ENCODE measurements at places on chromosomes 2 and 18.

DNA sequence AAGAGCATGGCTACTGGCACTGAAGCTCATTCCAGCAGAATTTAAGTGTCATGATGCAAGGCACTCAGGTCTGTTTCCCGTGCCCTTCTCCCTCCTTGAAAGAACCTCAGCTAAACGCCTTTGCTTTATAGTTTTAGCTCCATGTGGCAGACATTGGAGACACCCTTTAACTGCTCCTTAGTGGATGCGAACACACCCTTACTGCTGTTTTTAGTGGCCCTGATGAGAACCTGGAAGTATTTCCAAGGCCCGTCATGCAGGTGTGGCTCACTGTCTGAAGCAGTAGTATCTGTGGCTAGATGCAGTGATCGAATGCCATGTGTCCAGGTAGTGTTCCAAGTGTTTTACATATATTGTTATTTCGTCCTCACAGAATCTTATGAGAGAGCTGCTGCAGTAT, 28.3 kb downstream of the KIF5C start:
- no peak for DNase-seq

GRCh38 chr2:17608251-17608650, 67.8 kb downstream of the VSNL1 start:
- no peak for DNase-seq

GRCh38 chr2:123518367-123518766, 506.7 kb upstream of the CNTNAP5 start:
- DNase-seq = no peak

GRCh38 chr2:189146553-189146952, 33.0 kb downstream of the COL5A2 start:
- no peak for DNase-seq

GRCh38 chr18:57833441-57834101, 30.5 kb upstream of the ATP8B1 start:
- DNase-seq = peak; percentile 3

DNA sequence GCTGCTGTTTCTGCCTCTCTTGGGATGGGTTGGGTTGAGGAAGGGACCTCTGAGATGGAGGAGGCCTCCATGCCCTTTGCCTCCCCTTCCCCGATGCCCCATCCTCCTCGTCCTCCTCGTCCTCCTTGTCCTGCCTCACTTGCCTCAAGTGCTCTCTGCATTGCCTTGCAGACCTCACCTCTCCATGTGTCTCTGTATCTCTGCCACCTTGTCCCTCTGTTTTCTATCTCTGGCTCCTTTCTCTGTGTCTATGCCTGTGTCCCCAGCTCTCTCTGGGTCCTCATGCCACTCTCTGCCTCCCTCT, 87.5 kb downstream of the MCFD2 start:
- DNase-seq = no peak

DNA sequence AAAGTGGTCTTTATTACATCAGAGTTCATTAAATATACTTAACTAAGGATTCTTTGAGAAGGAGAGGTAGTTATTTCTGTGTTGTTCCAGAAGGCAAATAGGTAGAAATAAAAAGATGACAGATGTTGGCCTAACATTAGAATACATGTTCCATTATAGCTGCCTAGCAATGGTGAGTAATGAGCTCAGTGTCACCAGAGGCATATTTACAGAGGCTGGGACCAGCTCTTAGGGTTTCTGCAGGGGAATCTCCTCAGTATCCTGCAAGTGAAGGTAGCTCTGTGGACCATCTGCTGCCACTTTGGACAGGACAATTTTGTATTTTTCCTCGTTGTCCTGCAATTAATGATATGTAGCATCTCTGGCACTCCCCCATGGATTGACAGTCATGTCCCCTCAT, 416.0 kb downstream of the THSD7B start:
- DNase-seq = no peak

DNA sequence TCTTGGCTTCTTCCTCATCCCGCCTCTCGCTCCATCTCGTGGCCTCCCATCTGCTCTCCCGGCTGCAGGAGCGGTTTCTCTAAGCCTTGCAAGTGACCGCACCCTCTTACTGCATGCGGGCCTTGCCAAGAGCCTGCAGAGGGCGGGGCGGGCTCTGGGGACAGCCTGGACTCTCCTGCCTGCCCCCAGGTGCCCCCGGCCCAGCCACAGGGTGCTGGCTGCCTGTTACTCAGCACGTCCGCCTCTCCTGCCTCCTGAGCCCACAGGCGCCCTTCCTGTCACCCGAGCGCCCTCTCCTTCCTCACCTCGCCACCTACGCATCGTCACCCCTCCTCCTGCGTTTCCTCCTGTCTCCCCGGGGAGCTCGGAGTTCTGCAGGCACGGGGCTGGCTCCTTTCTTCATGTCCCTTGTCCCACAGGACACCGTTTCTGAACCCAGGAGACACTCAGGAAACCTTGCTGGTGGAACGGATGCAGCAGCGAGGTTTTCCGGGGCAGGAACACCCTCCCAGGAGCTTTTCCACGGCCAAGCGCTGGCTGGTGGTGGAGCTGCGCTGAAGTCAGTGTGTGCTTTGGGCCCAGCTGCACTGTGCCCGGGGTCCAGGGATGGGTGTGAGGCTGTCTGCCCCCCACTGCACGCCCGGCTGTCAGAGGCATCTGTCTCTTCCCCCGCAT, 28.5 kb downstream of the HPCAL1 start:
- DNase-seq = peak; percentile 56

GRCh38 chr2:60679036-60679780, 76.9 kb upstream of the PAPOLG start:
- DNase-seq = no peak

GRCh38 chr2:9594366-9595054, 36.3 kb downstream of the YWHAQ start:
- DNase-seq = no peak

DNA sequence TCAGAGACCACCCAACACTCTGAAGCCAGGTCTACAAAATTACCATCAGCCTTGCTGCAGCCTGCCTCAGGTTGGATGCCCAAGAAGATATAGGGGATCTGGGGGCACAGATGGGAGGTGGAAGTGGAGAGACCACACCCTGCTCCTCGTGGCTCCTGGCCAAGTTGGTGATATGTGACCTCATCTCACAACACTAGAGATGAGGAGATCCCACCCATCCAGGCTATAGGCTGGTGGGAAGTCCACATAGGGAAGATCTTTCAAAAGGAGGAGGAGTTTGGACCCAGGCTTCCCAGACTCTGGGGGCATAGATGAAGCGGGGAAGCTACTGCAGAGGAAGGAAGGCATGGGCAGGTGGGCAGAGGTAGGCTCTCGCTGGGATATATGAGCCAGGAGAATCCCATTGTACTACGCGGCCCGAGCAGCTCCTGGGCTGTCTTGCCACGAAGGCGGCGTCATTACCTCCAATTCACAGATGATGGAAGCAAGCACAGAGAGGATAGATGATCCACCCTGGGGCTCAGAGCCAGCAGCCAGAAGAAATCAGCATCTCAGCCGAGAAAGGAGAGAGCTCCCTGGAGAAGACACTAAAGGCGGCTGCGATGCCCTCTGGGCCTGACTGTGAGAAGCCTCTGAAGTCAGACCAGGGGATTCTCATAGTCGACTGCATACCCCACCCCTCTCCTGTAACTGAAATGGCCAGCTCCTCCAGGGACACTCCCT, 96.0 kb downstream of the RHOB start:
- DNase-seq = no peak

GRCh38 chr2:138974651-138975050, 194.5 kb upstream of the NXPH2 start:
- DNase-seq = no peak

DNA sequence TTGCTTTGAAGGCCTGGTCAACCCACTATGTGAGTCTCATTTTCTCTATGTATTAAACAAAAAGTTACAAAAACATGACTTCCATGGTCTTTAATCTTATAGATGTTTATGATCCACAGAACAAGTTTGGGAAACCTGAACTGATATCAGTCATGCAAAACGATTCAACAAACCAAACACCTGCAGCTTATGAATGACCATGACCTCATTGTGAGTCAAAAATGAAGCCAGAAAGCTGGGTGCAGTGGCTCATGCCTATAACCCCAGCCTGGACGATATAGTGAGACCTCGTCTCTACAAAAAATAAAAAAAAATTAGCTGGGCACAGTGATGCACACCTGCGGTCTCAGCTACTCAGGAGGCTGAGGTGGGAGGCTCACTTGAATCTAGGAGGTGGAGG, 270.4 kb upstream of the CCDC68 start:
- DNase-seq = no peak

GRCh38 chr2:88342749-88343148, 109.7 kb downstream of the FOXI3 start:
- no peak for DNase-seq

DNA sequence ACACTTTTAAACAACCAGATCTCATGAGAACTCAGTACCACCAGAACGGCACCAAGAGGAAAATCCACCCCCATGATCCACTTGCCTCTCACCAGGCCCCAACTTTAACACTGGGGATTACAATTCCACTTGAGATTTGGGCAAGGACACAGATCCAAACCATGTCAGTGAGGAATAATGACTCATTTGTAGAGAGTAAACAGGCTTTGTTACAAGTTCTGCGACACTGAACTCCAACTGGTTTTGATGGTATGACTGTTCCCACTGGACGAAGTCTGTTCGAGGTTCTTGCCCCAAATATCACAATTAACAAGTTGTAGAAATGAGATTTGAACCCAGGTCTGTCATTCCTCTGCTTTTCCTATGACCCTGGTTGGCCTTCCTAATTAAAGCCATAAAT, 718.1 kb upstream of the ID2 start:
- DNase-seq = no peak

GRCh38 chr2:112683550-112684414, 37.0 kb upstream of the NT5DC4 start:
- DNase-seq = no peak

DNA sequence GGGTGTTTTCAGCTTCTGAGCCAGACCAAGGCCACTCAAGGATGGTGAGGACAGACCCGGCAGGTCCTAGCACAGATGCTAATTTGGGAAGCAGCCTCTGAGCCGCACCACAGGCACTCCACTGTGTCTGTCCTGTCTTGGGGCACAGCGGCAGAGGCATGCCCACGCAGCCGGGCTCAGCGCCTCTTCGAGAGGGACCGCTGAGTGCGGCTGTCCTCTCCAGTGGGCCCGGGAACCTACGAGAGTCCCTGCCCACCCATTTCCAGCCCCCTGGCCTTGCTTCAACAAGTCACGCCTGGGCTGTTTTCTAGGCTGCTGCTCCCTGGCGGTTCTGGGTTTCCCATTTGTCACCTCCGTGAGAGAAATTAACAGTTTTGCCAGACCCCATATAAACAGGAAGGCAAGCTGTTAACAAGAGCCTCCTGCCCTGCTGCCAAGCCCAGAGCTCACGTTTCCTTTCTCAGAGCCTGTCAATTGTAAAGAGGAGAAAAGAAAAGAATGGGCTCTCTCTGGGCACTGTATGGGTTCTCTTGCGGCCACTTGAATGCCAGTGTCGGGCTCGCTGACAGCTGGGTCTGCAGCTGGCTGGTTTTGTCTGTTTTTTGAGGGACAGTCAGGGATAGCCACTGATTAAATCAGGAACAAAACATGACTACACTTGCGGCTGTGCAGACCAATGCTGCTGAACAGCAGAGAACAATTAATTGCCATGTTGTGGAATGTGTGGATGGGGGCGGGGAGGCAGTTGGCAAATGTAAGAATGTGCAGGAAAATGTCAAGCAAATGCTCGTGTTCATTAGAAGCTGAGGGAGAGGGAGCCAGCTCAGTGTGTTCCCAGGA, 30.6 kb downstream of the TMEM17 start:
- no peak for DNase-seq

DNA sequence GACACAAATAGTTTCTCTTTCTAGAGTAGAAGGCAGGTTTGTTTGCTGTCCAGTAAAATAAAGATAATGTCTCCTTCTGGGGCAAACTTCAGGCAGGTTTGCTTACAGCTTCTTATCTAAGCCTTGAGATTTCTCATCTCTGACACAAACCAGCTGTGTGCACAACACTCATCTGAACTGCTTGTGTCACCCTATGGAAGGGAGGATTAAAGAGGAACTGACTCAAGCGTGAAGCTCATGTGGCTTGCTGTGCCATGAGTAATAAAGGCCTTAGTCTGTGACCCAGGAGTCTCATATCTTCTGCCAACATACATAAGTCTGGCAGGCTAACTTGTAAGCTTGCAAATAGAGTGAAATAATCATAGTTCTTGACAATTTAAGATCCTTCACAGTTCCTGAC, 24.2 kb upstream of the CPO start:
- DNase-seq = no peak

- DNase-seq = no peak
Observed at GRCh38 chr2:213104092-213104902, 47.1 kb downstream of the IKZF2 start.

- no peak for DNase-seq
Observed at GRCh38 chr18:26071020-26071419, 19.4 kb downstream of the SS18 start.

- no peak for DNase-seq
Observed at GRCh38 chr2:74223941-74224770, 25.7 kb downstream of the MTHFD2 start.

DNA sequence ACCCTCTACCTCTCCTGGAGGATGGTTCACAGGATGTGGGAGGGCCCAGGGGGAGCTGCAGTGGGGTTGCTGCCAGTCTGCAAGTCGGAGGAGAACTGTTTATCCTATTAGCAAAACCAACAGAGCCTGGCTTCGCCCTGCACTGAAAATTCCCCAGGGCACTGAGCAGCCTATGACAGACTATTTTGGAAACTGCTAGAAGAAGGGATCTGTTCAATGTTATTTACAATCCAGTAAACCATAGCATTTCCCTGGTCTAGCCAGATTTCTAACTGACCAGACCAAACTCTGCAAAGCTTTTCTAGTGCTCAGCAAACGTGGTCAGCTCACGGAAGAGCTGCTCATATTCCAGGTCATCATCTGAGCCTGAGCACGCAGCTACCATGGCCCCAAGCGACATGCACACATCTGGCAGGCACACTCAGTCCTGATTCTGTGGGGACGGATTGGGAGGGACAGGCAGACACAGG, 64.8 kb upstream of the PID1 start:
- DNase-seq = no peak

GRCh38 chr2:86603905-86604304, 19.8 kb downstream of the RNF103 start:
- DNase-seq = no peak

GRCh38 chr18:64134044-64134747, 14.7 kb downstream of the LINC00305 start:
- DNase-seq = no peak

DNA sequence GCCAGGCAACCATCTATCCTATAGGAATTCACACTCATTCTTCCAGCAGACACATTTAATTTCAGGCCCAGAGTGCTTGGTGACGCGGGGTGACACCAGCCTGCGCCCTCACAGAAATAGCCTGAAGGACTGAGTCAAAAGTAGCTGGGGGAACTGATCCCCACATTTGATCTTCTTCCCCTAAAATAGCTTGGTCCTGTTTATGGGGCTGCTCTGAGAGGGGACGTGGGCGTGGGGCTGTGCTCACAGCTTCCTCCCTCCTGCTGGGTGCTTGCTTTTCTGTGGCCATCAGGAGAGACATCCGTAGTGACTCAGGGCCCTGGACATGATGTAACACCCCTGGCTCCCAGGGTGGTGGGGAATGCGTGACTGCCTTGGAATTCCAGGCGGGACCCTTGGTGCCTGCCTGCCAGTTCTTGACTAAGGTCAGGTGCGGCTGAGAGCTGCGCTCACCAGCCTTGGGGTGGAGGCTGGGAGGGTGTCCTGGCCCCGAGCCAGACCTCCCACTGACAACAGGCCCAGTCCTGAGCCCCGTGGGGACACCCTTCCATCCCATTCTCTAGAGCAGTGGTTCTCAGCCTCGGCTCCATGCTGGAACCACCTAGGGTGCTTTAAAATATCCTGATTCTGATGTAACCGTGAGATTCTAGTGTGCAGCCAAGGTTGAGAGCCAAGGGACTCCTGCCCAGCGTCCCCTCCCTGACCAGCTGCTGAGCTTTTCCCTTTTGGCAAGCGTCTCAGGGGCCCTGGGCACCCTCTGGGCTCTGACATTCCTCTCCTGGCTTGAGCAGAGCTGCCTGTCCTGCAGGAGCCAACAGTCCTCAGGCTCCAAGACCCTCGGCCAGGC, 47.4 kb upstream of the SMAD7 start:
- DNase-seq = no peak

Measured in activated CD4-positive, alpha-beta T cell treated with anti-CD3 and anti-CD28 coated beads for 24 hours (primary cell).